ENCODE measurements at places on chromosomes 16 and 17. TPM values are rescaled to one million over a fixed set of nuclear protein-coding genes. Genes with fewer than 3 reads are reported as not detected.

Gene KRTAP4-4
- polyA plus RNA-seq, result not detected

DNA sequence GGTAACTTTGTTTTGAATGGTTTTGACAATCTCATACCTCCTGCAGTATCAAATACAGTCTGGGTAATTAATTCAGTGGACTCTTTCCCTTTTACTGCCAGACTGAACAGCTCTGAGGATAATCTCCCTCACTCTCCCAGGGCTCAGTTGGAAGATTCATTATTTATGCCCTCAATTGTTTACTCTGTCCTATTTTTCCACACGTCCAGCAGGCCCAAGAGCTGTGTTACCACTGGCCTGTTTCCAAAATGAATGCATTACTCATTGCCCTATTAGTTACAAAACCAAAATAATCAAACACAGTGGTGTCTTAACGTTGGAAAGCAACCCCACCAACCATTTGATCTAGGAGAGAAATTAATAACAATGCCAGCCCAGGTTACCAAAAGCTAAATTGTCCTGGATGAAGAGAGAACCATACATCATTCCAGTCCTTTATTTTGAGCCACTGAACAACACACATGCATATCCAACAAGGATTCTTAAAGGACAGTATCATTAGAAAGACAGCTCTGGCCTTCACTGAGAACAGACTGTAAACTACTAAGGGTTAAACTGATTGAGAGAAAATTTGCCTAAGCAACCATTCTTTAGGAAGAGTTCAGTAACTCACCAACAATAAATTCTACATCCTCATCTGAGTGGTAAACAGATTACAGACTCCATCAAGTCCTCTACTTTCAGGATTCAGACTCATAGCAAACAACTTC, 34.5 kb downstream of the FAM222B start:
- DNase-seq, result no peak

GRCh38 chr16:1366712-1367299, 15.1 kb downstream of the GNPTG start:
- no peak for DNase-seq

Gene CDRT15L2
- not detected for polyA plus RNA-seq

Gene TEKT1
- polyA plus RNA-seq, result not detected

GRCh38 chr16:62870554-62870953, 834.3 kb upstream of the CDH8 start:
- no peak for DNase-seq

DNA sequence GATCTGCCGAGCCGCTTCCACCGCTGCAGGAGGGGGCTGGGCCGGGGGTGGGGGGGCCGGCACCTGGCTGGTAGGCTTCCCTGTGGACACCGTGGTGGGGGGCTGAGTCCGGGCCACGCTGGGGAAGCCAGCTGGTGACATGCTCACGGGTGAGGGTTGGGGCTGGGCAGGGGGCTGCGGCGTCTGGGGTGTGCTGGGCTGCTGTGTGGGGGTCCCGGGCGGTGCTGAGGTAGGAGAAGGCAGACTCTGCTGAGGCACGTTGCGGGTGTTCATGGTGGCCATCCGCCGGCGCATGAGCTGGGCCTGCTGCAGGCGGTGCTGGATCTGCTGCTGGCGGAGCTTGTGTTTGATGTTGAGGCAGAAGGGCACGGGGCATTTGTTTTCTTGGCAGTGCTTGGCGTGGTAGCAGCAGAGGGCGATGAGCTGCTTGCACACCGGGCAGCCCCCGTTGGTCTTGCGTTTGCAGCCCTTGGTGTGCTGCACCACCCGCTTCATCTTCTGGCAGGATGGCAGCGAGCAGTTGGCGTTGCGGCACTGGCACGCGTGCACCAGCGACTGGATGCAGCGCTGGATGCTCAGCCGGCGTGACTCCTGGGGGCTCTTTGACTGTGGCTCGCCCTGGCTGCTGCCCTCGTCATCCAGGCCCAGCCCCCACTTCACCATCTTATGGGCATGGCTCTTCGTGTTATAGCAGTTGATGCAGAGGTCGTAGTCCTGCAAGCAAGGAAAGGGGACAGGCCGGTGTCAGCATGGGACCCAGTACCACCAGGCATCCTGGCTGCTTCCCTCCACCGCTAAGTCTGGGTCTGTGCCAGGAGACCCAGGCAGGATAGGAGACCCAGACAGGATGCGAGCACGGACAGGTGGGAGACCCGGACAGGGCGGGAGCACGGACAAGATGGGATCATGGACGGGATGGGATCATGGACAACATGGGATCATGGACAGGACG, 12.1 kb upstream of the TRAP1 start:
- DNase-seq, result no peak

Gene C16orf95
- 1.8 TPM for polyA plus RNA-seq

- no peak for DNase-seq
Observed at GRCh38 chr17:35189291-35189690, 4.9 kb downstream of the SLC35G3 start.

Gene PIMREG
- polyA plus RNA-seq, result not detected

GRCh38 chr17:38599398-38599856, 6.3 kb downstream of the SRCIN1 start:
- no peak for DNase-seq

Gene HOXB4
- 0.30 TPM for polyA plus RNA-seq

- no peak for DNase-seq
Observed at GRCh38 chr16:22624038-22624799, 113.5 kb downstream of the NPIPB5 start.

Gene SYCE1L
- polyA plus RNA-seq, result not detected

Gene CSH1
- polyA plus RNA-seq, result not detected

DNA sequence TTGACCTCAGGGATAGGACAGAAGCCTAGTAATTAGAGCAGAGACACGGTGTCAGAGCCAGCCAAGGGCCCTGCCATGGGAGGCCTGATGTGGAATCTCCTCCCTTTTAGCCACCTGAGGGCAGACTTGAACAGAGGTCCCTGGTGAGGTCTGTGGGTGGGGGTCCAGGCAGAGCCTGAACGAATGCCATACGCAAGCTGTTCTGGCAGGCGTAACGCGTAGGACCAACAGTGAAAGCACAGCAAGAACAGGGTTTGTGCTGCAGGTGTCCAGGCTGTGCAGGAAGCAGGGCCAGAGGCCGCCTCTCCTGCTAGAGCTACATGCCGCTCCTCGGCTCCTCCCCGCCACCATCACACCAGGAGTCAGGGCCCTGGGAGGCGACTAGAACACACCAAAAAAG, 81.9 kb upstream of the TBX2 start:
- DNase-seq, result no peak

- DNase-seq, result no peak
Observed at GRCh38 chr17:4378626-4379025, 12.2 kb upstream of the UBE2G1 start.

GRCh38 chr16:85798901-85799496, 345 bp downstream of the EMC8 start:
- peak; percentile 45 for DNase-seq

Gene CA4
- 54.0 TPM for polyA plus RNA-seq

Gene TMEM114
- polyA plus RNA-seq, result not detected

DNA sequence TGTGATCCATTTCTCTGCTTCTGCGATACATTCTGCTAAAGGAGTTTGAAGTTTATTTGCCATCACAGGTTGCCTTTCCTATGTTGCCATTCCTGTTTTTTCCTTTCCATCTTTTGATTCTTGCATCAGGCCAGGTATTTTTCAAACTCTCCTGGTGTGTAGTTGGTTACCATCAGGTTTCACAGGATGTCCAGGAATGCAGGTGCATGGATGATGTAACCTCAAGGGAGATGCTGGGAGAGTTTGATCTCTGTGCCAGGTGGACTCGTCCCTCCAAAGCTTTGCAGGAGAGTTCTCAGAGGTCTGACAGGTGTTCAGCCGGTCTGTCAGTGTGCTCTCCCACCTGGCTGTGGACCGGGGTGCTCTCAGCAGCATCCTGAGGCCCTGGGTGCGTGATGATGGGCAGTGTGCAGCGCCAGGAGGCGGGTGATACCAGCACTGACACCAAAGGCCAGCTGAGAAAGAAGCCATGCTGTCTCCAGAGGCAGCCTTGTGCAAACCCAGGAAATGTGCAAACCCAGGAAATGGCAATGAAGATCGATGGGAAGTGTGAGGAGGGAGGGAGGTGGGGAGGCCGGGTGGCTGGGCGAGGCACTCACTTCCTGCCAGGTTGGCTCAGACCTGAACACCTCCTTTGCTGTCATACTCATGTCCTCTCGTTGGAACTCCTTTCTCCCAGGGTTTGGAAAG, 1.7 kb downstream of the ATP2C2 start:
- no peak for DNase-seq

Gene KRT32
- polyA plus RNA-seq, result not detected

DNA sequence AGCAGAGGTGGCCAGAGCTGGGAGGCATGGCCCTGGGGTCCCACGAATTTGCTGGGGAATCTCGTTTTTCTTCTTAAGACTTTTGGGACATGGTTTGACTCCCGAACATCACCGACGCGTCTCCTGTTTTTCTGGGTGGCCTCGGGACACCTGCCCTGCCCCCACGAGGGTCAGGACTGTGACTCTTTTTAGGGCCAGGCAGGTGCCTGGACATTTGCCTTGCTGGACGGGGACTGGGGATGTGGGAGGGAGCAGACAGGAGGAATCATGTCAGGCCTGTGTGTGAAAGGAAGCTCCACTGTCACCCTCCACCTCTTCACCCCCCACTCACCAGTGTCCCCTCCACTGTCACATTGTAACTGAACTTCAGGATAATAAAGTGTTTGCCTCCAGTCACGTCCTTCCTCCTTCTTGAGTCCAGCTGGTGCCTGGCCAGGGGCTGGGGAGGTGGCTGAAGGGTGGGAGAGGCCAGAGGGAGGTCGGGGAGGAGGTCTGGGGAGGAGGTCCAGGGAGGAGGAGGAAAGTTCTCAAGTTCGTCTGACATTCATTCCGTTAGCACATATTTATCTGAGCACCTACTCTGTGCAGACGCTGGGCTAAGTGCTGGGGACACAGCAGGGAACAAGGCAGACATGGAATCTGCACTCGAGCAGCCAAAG, 2.3 kb downstream of the CSF3 start:
- peak; percentile 54 for DNase-seq

Gene CDH16
- 1.6 TPM for polyA plus RNA-seq

- DNase-seq, result no peak
Observed at GRCh38 chr16:70429888-70430666, 8.8 kb downstream of the ST3GAL2 start.

- no peak for DNase-seq
Observed at GRCh38 chr16:22927306-22927705, 113.3 kb downstream of the HS3ST2 start.

Gene OSGIN1
- 12.8 TPM for polyA plus RNA-seq

DNA sequence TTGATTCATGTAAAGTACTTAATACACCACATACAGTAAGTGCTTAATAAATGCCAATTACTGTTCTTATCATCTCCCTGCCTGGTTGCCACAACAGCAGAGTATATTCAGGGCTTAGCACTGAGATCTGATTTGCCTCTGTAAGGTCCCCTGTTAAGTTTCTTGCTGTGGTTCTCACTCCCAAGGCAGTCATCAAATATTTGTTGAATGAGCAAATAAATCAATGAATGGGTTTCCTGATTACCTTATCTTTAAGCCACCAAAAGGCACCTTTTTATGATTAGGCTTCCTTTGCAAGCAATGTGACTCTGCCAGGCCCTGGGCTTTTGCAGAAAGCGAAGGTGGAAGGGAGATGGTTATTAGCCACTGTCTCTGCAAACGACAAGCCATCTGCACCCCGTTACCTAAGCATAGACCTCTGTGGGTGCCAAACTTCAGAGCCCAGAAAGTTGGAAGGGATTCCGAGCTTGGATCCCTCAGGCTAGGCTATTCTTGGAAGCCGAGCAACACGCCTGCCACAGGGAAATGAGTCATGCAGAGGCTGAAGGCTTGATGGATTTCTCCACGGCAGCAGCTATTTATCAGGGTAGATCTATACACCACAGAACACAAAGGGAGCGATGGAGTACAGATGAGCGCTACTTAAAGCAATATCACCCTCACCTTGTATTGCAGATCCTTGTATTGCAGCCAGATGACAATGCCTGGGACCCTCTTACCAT, 102.0 kb downstream of the GRIN2A start:
- peak; percentile 66 for DNase-seq

DNA sequence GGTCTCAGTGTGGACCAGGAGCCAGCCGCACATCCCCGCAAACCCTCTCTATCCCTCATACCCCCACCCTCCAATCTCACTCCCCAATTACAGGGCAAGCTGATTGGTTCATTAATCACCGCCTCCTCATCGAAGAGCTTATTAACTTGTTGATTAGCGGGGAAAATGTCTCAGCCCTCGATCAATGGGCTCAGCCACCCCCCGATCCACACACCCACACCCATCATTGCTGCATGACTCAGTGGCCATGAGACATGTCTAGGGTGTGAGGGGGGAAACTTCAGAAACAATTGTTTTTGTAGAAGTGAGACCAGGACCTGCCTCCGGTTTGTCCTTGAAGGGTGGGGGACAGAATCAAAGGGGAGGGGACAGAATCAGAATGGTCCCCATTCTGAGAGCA, 2.5 kb upstream of the PYY start:
- no peak for DNase-seq

GRCh38 chr16:24674877-24675276, 54.6 kb upstream of the TNRC6A start:
- DNase-seq, result no peak

DNA sequence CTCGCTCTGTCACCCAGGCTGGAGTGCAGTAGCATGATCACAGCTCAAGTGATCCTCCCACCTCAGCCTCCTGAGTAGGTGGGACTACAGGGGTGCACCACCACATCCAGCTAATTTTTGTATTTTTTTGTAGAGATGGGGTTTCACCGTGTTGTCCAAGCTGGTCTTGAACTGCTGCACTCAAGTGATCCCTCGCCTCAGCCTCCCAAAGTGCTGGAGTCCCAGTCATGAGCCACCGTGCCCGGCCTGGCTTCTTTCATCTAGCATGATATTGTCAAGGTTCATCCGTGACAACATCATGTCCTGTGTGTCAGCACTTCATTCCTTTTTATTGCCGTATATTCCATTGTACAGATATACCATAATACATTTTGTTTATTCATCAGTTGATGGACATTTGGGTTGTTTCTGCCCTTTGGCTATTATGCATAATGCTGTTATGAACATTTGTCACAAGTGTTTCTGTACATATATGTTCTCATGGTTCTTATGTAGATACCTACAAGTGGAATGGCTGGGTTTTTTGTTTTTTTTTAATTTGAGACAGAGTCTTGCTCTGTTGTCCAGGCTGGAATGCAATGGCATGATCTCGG, 3.4 kb upstream of the GHDC start:
- DNase-seq, result no peak

GRCh38 chr17:17810084-17810894, 26.5 kb downstream of the SREBF1 start:
- peak; percentile 66 for DNase-seq

Gene SSTR5
- 0.22 TPM for polyA plus RNA-seq

DNA sequence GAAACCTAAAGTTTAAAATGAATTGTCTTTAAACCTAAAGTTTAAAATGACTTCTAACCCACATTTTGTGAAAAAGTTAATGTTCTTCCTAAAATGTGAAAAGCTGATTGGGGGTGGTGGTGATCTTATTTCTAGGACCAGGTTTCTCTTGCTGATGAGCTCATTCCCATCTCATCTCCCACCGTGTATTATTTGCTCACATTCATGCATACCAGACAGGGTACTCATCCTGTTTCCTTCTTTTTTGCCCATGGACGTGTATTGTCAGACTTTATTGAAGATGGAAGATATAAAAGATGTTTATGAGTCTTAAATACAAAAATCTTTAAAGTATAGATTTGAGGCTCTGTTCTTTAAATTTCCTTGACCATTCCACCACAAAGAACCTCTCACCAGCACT, 70.1 kb upstream of the MPHOSPH6 start:
- DNase-seq, result no peak

All from heart left ventricle (tissue), 16 donors.